CD8-positive, alpha-beta T cell (primary cell): ENCODE measurements at places on chromosomes 3 and 15.

GRCh38 chr3:158105710-158106253 is 438 bp downstream of the SHOX2 start:
- DNase-seq, result peak; percentile 48

GRCh38 chr3:182385356-182385755 is 407.9 kb upstream of the ATP11B start:
- no peak for DNase-seq

DNA sequence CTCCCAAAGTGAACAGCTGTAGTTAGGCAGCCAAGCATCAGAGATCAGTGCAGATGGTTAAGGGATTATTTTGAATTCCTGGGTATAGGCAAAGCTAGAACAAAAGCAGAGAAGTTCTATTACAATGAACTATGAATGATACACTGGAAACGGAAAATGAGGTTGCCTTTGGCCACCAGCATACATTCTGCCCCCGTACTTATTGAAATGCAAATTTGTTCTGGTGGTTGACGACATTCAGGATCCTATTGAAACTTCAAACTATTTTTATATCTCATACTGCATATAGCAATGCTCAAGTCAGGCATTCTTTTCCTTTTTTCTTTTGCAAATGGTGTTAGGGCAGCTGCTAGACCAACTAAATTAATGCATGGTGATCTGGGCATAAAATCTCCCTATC is 61.7 kb downstream of the SLC12A1 start:
- DNase-seq, result no peak

GRCh38 chr3:194950906-194951628 is 265.4 kb downstream of the FAM43A start:
- DNase-seq, result no peak

DNA sequence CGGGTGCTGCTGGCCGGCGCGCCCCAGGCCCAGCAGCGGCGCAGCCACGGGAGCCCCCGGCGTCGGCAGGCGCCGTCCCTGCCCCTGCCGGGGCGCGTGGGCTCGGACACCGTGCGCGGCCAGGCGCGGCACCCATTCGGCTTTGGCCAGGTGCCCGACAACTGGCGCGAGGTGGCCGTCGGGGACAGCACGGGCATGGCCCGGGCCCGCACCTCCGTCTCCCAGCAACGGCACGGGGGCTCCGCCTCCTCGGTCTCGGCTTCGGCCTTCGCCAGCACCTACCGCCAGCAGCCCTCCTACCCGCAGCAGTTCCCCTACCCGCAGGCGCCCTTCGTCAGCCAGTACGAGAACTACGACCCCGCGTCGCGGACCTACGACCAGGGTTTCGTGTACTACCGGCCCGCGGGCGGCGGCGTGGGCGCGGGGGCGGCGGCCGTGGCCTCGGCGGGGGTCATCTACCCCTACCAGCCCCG is 777 bp downstream of the LOXL1 start:
- DNase-seq, result no peak

- DNase-seq, result no peak
Observed at GRCh38 chr3:71391361-71391760, 192.2 kb downstream of the FOXP1 start.

DNA sequence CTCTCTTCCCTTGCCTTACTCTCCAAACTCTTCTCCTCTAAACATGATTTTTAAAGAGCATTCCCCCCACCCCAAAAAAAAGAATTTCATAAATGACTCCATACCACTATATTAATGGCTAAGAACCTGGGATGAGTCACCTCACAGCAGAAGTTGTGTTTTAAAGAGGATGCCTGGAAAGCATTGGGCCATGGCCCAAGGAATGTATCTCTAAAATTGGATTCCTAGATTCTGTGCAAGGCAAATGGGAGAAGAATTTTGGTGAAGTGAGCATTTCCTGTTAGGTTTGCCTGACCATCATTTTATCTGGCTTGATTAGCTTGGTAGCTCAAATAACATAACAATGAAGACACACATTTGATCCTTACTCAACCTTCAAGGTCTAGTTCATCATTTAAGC is 251.4 kb downstream of the NR1D2 start:
- no peak for DNase-seq

GRCh38 chr15:71385026-71385425 is 269.8 kb downstream of the THSD4 start:
- no peak for DNase-seq

- no peak for DNase-seq
Observed at GRCh38 chr15:29826908-29827820, 4.9 kb upstream of the TJP1 start.

- no peak for DNase-seq
Observed at GRCh38 chr15:36678308-36678707, 98.9 kb downstream of the CDIN1 start.

DNA sequence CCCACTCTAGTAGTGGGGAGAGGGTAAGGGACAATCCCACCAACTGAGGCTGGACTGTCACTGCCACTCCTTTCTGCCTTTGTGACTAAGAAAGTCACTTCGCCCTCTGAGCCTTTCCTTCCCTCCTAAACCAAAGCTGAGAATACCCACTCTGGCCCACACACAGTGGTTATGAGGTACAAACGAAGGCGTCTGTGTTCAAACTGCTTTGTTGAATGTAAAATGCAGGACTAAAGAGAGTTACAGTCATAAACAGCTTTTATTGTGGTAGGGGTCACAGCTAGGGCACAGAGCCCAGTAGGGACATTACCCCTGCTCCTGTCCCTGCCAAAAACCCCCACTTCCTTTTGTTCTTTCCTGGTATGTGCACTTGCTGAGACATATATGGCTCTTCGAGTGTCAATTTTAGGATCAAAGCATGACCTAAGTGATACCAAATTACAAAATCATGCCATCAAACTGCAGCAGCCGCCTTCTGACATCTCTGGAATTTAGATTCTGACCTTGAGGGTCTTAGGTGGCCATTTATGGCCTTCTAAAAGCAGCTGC is 45.1 kb downstream of the CTDSPL start:
- no peak for DNase-seq

GRCh38 chr3:8607234-8608040 is 37.2 kb downstream of the SSUH2 start:
- DNase-seq, result no peak

DNA sequence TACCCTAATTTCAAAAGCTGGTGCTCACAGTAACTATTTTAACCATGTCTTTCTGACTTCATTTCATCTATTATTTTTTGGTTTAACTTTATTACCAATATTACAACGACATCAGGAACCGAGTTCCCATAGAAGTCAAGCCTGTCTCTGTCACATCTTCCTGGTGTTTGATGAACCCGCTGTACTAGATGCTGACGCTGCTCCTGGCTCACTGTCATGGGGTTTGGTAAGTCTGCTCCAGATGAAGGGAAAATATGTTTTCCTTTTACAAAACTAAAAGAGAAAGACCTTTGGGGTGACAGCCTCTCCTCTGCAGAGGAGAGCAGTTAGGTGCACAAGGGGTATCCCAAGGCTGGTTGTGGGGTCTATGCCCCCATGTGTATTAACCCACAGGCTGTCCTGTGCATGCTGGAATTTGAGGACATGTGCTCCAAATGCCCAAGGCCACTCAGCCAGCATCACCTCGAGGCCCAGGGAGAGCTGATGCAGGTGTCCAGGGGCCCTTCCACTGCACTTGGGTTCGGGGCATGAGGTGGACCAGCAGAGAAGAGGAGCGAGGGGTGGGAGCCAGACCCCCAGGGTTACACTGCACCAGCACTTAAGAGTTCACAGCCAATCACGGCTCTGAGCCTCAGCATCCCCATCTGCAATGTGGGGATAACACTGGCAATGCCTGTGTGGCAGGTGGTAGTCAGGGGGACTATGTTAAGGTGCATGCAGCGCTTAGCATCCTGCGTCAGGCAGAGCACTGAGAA is 62.2 kb downstream of the ATP10A start:
- no peak for DNase-seq

DNA sequence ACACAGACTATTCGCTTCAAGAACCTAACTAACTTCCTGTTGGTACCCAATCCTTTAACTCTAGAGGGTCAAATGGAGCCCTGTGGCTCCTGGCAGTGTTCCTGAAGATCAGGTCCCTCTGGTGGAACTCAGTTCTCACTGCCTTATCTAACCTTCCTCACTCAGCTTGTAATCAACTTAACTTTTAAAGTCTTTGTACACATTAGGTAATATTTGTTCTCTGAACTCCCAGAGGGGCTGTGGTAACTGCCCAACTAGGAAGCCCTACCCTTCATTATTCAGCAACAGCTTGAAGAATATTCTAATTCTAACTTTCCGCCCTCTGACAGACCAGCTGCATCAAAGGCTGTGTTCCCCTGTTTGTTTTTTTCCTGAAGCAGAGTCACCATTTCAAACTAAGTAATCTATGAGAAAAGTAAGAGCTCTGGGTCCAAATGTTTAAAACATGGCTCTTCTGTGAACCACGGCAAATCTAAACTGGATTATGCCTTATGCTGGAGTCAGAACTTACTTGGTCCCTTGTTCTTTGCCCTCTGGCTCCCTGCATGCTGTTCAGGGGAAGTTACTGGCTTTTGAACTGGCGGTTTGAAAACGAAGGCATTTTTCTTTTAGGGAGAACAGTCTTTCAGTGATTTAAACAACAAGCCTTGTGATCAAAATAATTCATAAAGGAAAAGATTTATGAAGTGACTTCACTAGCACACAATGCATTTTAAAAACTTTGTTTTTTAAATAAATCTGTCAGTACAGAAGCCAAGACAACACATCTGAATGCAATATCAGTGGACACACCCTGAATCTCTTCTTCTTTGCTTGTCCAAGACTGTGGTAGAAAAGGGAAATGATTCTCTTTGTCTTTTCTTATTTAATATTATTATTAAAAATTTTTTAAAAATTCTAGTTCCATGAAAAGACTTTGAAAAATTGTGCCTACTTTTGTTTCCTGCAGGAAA is 365.6 kb downstream of the TIGIT start:
- DNase-seq, result no peak

DNA sequence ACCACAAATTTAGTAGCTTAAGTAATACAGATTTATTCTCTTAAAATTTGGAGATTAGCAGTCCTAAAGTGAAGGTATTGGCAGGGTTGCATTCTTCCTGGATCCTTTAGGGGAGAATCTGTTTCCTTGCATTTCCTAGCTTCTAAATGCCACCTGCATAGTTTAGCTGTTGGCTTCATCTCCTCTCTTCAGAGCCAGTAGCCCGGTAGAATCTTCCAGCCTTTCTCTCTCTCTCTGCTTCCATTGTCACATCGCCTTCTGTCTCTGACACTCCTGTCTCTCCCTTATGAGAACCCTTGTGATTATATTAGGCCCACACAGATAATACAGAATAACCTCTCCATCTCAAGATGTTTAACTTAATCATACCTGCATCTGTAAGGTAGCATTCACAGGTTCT is 21.4 kb downstream of the FAM98B start:
- no peak for DNase-seq

DNA sequence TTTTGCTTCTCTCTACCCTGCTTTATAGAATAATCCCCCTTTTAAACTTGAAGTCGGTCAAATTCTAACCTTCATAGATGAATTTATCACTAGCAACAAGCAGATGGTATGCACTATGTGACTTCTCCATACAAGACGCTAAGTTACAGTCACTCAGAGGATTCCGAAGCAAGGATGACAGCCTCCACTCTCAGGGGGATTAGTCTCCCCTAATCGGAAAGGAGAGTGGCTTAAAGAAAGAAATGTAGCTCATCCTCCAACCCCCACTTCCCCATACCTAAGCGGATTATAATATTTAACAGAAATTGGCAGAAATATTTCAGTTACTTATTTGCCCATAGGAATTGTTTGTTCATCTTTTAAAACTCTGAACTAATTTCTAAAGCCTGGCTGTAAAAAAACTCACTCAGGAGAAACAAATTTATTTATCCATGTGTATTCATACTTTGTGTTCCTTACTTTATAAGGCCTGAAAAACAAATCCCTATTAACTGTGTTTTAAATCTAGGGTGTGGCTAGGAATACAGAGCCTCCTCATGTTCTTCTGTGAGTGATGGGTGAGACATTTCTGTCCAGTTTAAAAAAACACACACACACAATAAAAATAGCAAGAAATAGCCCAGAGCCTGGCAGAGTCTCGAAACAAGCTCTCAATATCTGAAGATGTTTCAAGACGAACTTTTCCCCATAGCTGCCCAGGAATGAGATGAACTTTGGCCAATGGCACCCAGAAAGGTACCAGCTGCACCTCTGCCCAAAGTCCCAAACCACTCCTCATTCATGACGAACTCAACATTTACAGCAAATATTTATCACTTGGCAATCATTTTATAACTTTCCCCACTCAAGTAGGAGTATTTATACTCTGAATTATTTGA is 18.7 kb downstream of the SIAH2 start:
- DNase-seq, result no peak

DNA sequence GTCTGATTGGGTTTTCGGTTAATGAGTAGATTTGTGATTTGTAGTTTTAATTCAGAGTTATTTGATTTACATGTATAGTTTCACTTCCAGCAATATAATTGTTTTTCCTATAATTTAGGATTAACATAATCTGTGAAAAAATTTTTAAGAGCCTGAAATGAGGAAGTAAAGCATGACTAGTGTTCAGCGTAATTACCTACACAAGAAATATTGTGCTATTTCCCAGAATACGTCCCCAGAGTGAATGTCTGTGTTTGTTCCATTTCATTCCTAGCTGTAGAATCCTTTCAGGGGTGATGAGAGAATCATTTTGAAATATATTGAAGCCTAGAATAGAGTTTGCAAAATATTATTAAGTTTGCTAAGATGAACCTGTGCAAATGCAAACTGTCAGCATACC is 247.1 kb downstream of the BBX start:
- DNase-seq, result no peak

GRCh38 chr3:129213238-129213637 is 29.5 kb upstream of the CNBP start:
- DNase-seq, result no peak

- no peak for DNase-seq
Observed at GRCh38 chr3:193865339-193865738, 270.6 kb upstream of the HES1 start.
